ENCODE measurements at places on chromosomes 2 and 18. TPM values are rescaled to one million over a fixed set of nuclear protein-coding genes. Genes with fewer than 3 reads are reported as not detected.

Gene MROH2A
- 0.39 TPM for polyA plus RNA-seq

Gene IL1RL2
- 1.1 TPM for polyA plus RNA-seq

Gene IL1B
- polyA plus RNA-seq: 13.8 TPM

Gene IL18RAP
- polyA plus RNA-seq: 3.0 TPM

Gene BBS5
- polyA plus RNA-seq: 7.8 TPM

Gene CBLN2
- polyA plus RNA-seq: 0.25 TPM

Gene ZNF516
- polyA plus RNA-seq: 8.9 TPM

Gene RBKS
- 4.2 TPM for polyA plus RNA-seq

Gene SERPINB7
- 28.9 TPM for polyA plus RNA-seq

Gene AOX1
- 10.7 TPM for polyA plus RNA-seq

Gene CFC1
- polyA plus RNA-seq: 2.6 TPM

Gene ATG16L1
- polyA plus RNA-seq: 27.6 TPM

Gene ARL6IP6
- polyA plus RNA-seq: 19.5 TPM

Gene OTOF
- polyA plus RNA-seq: 0.71 TPM

Gene MAP3K19
- 0.11 TPM for polyA plus RNA-seq

Gene IL37
- polyA plus RNA-seq: 0.43 TPM

Gene CROCC2
- 0.02 TPM for polyA plus RNA-seq

Gene DOK6
- polyA plus RNA-seq: 0.75 TPM

Gene CHRNA1
- 4.2 TPM for polyA plus RNA-seq

Gene STARD6
- 0.21 TPM for polyA plus RNA-seq

Gene MEIS1
- polyA plus RNA-seq: 15.5 TPM

Gene CACNB4
- 3.0 TPM for polyA plus RNA-seq

Gene INPP5D
- 42.0 TPM for polyA plus RNA-seq

Gene UGT1A8
- polyA plus RNA-seq: 2.6 TPM

Gene NEB
- polyA plus RNA-seq: 4.3 TPM

Gene LRP2
- 0.09 TPM for polyA plus RNA-seq

Gene CYP26B1
- polyA plus RNA-seq: 5.6 TPM

Gene C2orf81
- 5.3 TPM for polyA plus RNA-seq

Gene DLGAP1
- polyA plus RNA-seq: 0.41 TPM

Gene CHN1
- polyA plus RNA-seq: 5.0 TPM

Measured in thymus (tissue), 14 donors.